ENCODE measurements at places on chromosomes 4 and X.

DNA sequence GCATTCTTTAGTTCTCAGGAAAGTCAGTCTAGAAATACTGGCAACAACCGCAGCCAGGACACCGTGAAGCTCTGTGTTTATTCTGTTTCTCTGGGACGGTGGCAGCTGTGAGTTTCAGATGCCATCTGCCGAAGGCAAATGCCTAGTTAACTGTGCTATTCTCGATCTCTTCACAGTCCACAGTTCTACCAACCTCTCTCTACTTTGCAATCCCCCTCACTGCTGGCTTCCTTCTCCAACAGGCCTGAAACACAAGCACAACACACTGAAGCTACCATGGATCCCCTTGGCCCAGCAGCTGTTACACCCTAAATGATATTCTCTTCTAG lies 118.8 kb downstream of the ZNF827 start:
- DNase-seq, result no peak

DNA sequence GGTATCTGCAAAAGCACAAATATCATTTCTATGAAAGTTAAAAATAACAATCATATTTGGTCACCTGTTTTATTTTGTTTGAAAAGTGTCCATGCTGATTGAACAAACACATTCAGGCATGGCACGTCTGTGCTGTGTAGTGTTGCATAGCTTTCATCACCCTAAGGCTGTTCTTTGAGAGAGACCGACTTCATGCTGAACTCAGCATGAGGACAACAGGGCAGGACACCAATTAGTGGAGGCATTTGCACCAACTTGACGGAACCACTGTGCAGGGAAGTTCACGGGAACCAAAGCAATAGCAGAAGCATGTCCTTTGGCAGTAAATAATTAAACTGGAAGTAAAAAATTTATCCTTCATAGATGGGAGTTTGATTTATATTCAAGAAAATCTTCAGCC lies 158.4 kb upstream of the SLC7A11 start:
- no peak for DNase-seq

- no peak for DNase-seq
Observed at GRCh38 chrX:131812847-131813825, 210.0 kb upstream of the STK26 start.

GRCh38 chr4:89879215-89879614 lies 15.4 kb upstream of the MMRN1 start:
- DNase-seq, result no peak

DNA sequence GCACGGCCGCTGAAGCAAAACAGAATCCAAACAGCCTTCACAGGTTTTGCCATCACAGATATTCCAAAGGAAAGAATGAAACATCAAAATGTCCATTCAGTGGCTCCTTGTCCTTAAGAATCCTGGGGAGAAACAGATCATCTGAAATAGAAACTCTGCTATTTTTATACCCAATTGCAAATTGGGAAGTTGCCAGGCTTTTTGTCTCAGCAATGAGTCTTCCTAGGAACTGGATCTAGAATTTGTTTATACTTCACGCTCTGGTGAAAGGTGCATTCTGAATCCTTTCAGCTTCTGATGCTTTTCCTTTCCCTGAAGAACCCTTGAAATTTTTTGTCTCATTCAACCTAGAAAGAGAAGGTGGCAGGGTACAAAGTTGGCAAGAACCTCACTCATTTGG lies 218.9 kb downstream of the FBXW7 start:
- DNase-seq, result no peak

DNA sequence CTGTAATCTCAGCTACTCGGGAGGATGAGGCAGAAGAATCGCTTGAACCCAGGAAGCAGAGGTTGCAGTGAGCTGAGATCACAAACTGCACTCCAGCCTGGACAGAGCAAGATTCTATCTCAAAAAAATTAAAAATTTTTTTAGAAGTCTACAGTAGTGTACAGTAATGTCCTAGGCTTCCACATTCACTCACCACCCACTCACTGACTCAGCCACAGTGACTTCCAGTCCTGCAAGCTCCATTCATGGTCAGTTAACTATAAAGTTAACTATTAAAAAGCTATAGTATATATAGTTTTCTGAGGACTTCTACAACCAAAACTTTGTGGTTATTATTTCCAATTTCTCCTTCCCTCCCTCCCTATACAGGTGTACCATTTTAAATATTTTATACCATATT lies 34.7 kb upstream of the NEUROG2 start:
- DNase-seq, result no peak

DNA sequence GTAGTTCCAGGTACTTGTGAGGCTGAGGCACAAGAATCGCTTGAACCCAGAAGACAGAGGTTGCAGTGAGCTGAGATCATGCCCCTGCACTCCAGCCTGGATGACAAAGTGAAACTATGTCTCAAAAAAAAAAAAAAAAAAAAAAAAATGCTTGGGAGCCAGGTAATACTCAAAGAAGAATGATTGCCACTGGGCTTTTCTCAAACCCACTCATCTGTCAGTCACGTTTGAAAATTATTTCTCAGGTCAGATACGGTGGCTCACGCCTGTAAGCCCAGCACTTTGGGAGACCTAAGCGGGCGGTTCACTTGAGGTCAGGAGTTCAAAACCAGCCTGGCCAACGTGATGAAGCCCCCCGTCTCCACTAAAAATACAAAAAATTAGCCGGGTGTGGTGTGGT lies 155.7 kb downstream of the RELL1 start:
- no peak for DNase-seq

GRCh38 chr4:61273233-61273632 lies 73.1 kb downstream of the ADGRL3 start:
- DNase-seq, result peak; percentile 98

- DNase-seq, result no peak
Observed at GRCh38 chrX:15465347-15465746, 27.8 kb downstream of the PIR start.

GRCh38 chr4:142686081-142686480 lies 160.0 kb downstream of the INPP4B start:
- DNase-seq, result no peak

DNA sequence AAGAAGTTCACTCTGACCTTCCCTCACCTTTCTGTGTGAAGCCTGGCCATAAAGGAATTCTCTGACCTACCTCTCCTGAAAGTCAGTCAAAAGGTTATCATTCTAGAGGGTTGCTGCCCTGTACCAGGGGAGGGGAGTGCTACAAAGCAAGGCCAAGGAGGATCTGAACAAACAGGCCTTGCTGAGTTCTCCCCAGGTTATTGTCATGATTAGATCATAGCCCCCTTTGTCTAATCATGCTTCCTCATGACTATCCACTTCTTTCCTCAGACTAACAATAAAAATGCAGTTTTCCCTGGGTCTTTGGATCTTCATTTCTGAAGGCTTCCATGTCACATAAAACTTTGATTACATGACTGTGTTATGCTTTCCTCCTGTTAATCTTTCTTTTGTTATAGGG lies 472.0 kb downstream of the IQCM start:
- DNase-seq, result no peak

GRCh38 chrX:151416579-151416978 lies 19.6 kb downstream of the VMA21 start:
- DNase-seq, result no peak

DNA sequence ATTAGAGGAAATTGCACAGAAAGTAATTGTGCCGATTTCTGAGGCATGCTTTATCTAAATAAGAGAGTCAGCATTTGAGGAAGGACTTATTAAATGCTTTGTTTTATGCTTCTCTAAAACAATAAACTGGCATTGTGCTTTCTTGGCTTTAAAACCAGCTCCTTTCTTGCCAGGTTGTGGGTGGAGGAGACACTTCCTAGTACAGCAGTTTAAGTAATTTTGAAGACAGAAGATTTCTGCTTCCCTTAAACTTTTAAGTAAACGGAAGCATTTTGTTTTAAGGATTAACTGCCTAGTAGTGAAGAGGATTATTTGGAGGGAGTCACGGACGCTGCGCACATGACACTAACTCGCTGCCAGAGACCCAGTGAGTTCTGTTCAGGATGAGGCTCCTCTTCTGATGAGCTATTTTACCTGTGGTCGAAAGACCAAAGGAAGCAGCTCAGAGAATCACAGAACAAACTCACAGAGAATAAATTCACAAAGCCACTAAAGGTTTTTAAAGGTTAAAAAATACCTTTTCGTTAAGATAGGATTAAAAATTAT lies 169.5 kb downstream of the TLL1 start:
- no peak for DNase-seq

DNA sequence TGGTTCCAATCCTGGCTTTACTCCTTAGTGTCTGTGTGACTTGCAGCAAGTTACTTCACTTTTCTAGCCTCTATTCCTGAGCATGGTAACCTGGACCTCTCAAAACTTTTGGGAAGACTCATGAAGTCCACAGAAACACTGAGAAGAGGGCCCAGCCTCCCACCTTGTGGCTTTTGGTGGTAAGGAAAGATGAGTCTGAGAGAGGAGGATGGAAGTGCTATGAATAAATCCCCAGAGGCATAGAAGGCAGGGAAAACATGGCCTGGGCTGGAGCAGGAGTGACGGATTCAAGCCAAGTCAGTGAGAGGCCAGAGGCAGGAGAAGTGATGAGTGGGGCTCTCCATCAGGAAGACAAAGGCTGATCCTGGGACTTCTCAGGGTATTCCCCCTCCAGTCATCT lies 10.9 kb upstream of the MAGEA4 start:
- DNase-seq, result no peak

DNA sequence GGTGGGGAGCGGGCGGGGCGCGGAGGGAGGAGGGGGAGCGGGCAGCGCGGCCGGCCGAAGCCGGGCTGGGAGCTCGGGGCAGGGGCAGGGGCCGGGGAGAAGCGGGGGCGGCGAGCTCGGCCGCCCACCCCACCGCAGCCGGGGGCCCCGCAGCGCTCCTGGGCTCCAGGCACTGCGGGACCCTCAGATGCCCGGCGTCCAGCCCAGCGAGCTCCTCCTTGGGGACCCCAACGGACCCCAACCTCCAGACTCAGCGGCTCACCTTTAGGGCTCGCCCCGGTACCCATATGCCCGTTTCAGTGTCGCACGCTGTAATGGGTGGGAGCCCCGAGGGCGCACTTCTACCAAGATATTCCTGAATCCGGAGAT lies 357 bp upstream of the ADGRG2 start:
- no peak for DNase-seq

GRCh38 chrX:85859426-85859825 lies 187.9 kb downstream of the CHM start:
- DNase-seq, result no peak

DNA sequence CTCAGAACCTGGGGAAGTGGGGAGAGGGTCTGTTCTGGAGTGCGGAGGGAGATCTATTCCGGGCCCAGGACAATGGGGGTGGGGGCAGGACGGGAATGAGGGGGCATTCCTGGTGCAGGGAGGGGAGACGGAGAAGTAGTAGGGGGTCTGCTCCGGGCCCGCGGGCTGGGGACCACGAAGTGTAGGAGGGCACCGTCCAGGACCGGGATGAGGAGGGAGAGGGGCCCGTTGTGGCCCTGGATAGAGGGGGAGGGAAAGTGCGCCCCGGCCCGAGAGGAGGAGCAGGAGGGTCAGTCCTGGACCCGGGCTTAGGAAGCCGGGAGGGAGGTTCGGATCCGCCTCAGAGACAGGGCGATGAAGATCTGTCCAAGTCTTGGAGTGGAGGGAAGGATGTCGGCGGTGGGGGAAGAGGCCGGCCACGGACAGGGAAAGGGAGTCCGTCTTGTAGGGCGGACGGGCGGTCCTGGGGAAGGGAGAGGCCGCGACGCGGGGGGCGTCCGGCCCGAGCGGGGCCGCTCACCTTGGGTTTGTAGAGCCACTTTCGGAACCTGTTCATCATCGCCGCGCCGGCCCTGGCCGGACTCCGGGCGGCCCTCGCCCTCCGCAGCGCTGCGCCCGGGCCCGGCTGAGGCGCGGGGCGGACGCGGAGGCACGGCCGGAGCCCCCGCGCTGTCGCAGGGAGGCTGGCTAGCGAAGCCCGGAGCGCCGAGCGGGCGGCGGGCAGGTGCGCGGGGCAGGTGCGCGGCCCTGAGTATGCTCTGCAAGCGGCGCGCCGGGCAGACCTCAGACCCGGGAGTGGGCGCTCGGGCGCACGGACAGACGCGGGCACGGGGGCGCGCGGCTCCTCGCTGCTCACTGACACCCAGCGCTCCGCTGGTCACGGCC lies at the start of gene ZFYVE28:
ZFYVE28 (minus strand) TSS at position 881 of the 885 bp plus-strand sequence; CDS start at position 559, 322 bp downstream.
- DNase-seq, result no peak

DNA sequence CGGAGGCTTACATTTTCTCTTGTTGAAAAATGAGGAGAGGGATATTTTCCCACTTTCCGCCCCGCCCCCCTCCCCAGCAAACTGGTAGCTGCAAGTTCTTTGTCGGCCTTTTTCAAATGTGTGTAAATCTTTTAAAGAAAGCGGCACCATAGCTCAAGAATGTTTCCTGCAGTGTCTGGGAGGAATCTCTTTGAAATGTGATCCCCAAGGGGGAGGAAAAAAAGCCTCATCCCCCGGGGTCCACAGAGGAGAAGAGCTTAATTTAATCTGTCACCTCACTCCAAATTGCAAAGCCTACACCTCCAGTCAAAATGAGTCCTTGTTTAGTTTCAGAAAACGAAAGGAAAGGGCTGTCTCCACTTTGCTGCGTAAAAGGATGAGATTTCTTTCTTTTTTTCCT lies 34.8 kb downstream of the ASMT start:
- no peak for DNase-seq

GRCh38 chr4:46890056-46890455 lies 19.0 kb downstream of the COX7B2 start:
- no peak for DNase-seq

DNA sequence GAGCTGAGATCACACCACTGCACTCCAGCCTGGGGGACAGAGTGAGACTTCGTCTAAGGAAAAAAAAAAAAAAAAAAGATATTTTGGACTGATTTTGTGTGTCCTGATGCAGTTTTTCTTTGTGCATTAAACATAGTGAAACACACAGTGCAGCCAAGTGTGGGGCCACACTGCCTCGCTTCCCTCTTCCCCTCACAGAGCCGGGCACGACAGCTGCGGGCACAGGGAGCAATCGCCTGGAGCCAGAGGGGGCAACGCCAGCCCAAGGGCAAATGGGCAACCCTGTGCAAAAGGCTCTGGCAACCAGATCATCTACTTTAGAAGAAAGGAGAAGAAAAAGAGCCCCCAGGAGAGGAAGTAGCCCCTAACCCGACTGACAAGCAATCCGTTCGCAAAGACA lies 13.5 kb upstream of the CCNQ start:
- no peak for DNase-seq

- DNase-seq, result no peak
Observed at GRCh38 chrX:1403228-1403627, 11.3 kb upstream of the SLC25A6 start.

DNA sequence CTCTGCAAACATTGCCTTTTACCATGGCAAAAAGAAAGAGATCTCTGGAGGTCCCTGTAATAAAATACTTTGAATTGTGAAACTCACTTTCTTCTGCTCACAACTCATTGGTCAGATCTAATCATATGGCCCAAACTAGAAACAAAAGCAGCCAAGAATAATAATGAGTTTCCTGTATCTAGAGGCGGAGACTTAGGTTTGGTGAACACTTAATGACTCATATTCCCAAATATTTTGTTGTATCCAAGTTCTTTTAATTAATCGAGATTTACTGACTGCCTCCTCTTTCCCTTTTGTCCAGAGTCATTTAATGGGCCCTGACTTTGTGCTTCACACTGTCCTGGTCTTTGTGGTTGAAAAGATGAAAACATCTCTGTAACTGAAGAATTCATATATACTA lies 190.6 kb downstream of the CCSER1 start:
- no peak for DNase-seq

All from Kasumi-1 (cell line).